ENCODE measurements at places on chromosomes 12 and 14.
A peak's percentile ranks its signal among the peaks of the same experiment; 100 is the strongest.

GRCh38 chr12:105451211-105451610 is 120.7 kb downstream of the C12orf75 start:
- no peak for DNase-seq

GRCh38 chr14:76708028-76708427 is 53.2 kb upstream of the VASH1 start:
- no peak for DNase-seq

GRCh38 chr12:85626001-85626783 is 210.0 kb downstream of the RASSF9 start:
- DNase-seq = no peak

DNA sequence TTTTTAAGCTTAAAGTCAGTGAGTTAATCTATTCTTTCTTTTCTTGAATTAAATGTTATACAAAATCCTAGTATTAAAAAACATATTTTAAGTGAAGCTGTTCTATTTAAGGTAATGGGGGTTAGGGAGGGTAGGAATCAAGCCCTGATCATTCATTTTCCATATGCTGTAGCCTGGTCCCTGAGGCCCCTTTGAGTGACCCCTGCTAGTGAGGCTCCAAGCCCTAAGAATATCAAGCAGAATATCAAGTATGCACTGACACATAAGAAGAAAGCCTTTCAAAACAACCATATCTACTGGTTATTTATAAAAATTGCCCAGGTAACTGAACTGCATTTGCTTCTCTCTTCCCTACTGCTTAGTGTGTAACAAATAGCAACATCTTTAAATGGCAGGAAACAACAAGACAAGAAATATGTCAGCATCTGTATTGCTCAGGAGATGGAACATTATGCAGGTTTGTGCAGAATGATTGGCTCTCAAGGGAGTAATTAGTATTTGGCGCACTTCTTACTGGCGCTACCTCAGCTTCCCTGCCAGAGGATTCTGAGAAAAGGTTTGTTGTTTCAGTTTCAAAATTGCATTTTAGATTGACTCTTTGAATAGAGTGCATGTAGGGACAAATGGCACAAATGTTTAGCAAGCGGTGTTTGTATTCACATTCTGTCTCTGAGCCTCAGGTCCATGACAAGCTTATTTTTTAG is 223.0 kb downstream of the DUSP6 start:
- no peak for DNase-seq

DNA sequence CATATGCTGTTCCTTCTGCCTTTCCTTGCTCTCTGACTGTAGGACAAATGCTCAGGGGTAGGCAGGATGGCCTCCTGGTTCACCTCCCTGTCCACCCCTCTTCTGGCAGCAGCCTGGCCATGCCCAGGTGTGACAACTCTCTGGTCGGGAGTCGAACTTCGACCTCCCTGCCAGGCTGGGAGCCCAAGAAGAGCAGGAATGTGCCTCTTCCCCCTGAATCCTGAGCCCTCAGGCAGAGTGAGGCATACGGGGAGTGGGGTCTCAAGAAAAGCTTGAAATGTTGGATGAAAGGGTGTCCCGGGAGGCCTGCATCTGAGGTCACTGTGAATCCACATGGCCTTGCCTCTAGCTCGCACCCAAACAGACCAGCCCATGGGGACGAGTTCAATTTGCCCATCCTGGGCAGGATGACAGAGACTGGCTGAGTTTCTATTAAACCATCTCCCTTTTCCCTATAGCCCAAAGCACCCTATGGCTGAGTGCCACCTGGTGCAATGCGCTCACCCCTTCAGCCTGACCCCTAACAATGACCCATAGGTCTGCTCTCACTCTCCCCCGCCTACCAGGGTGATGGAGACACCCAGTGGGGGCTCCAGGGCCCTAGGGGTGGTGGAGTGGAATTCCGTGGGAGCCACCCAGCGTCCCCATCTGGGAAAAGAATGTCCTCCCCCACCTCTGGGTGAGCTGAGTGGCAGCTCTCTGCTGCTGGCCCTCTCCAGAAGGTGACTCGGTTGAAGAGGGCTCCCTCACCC is 52.9 kb upstream of the DIO3 start:
- DNase-seq = no peak

DNA sequence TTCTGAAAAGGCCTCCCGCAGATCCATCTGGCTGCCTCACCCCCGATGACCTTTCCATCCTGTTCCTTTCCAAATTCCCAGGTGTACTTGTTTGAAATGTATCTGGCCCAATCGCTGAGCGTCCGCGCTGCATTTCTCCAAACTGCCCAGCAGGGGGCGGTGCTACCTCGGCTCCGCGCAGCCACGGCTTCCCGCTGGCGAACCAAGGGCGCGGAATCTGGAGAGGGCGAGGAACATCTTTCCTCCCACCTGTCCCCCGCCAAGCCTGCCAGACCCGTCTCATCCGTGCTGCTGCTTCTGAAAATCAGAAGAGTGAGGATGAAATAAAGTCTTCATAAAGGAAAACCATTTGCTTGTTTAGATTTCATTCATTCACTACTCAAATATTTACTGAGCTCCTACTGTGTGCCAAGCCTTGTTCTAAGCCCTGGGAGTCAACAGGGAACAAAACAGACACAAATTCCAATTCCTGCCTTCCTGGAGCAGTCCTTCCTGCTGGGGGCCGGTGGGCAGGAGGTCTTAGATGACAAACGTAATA is 16.8 kb upstream of the MYL2 start:
- peak; percentile 17 for DNase-seq

GRCh38 chr12:38895446-38895845 is 9.9 kb downstream of the CPNE8 start:
- no peak for DNase-seq

DNA sequence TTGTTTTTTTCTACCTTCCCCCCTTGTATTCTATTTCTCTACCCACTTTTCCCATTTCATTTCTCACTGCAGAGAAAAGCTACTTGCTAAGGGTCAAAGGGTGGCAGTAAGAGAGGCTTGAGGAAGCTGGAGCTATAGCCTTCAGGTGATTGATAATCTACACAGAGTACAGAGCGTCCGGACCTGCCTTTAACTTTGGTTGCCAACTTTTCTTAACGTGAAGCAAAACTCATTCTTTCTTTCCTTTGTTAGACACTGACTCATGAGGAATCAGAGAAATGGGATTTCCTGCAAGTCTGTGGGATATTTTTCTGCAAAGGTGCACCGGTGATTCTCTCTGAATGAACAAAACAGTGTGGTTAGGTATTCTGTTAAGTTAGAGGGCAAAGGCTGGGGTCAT is 133.3 kb downstream of the RMST start:
- DNase-seq = no peak

DNA sequence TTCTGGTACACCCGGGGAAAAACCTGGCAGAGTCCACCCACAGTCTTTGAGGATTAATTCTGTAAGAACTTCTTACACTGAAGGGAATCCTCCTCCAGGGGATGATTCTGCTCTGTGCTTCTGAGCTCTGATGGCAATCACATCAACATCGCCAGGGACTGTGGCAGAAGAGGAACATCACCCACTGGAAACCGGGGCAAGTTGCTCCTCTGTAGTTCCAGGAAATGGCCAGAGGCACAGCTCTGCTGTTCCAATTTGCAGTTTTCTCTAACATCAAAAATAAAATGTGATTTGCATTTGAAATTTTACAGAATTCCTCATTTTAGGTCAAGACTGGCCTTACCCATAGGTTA is 207.6 kb downstream of the DAD1 start:
- DNase-seq = no peak

- DNase-seq = peak; percentile 25
Measured at GRCh38 chr14:59631237-59631636, 54.6 kb upstream of the CCDC175 start.

GRCh38 chr12:76470028-76470939 is 89.3 kb downstream of the OSBPL8 start:
- DNase-seq = no peak

Measured in NCI-H1417 (cell line).